ENCODE measurements at places on chromosomes 13 and 19.

GRCh38 chr13:97001636-97002035, 7.4 kb upstream of the OXGR1 start:
- no peak for DNase-seq

DNA sequence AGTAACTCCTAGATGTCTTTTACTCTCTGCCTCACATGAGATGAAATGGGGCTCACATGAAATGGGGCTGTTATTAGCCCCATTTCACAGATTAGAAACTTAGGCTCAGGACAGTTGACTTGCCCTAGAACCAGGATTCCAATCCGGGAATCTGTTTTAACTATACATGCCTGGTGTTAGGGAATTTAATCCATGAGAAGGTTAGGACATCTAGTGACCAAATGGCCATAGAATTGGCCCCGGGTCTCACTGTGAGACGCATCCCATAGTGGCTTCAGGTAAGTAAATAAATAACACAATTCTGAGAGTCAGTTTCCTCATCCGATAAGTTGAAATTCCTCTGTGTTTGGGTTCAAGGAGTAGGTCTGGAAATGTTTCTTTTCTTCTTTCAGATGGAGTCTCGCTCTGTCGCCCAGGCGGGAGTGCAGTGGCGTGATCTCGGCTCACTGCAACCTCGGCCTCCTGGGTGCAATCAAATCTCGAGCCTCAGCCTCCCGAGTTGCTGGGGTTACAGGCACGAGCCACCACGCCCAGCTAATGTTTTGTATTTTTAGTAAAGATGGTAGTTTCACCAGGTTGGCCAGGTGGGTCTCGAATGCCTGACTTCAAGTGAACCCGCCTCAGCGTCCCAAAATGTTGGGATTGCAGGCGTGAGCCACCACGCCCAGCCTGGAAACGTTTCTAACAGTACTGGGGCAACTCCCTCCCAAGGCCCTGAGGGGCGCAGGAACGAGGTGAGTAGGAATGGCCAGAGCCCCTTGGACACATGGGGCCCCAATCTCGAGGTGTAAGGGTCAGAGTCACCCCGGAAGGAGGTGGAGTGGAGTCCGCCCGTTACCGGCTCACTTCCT, 1.2 kb upstream of the ZNF574 start:
- no peak for DNase-seq

DNA sequence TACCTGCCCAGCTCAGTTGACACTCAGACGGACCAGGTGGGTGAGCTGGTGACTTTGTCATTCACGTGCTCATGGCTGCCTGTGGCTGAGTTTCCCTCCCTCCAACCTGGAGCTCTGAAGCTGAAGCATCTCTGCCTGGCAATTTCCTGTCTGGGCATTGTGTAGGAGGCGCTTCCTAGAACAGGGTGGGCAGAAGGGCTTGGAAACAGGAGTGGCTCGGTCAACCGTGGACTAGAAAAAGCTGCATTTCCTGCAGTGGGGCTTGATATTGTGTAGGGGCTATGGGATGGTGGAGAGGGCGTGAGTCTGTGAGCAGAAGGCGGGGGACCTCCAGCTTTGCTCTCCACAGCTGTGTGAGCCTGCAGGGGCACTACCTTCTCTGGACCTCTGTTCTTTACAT, 278.3 kb downstream of the TEX29 start:
- DNase-seq, result no peak

DNA sequence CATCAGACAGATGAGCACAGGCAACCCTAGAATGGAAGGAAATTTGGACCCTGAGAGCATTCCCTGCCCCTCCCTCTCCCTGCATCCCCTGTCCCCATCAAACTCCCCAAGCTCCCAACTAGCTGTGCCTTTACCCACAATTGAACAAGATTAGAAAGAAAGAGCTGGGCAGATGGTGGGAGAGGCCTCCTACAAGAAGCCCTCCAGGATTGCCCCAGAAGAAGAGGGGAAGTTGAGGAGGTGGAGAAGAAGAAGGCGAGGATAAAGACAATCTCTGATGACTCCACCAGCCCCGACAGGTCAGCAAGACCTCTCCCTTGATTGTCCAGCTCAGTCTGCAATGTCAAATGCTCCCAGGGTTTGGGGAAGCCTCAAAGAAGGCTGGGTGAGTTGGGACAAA, 11.9 kb downstream of the UNC13A start:
- no peak for DNase-seq

Data from GOT3 (cell line).